ENCODE measurements at places on chromosomes 16 and 17.

- no peak for DNase-seq
Observed at GRCh38 chr17:15397620-15398019, 56.2 kb upstream of the TEKT3 start.

DNA sequence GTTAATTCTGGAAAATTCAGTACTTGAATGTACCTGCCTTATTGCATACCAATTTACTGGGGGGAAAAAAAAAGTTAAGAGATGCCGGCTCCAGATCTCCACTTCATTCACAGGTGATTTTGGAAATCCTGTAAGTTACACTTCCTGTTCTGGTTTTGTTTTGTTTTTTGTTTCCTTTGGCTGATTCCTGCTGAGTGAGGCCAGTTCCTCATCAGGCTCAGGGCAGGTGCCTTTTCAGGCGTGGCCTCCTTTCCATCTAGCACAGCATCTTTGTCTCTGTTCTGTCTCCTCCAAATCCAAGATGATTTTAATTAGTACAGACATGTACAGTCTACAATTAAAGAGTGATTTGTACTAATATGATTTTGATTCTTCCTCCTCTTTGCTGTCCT is 19.2 kb downstream of the CYB561 start:
- DNase-seq = no peak

DNA sequence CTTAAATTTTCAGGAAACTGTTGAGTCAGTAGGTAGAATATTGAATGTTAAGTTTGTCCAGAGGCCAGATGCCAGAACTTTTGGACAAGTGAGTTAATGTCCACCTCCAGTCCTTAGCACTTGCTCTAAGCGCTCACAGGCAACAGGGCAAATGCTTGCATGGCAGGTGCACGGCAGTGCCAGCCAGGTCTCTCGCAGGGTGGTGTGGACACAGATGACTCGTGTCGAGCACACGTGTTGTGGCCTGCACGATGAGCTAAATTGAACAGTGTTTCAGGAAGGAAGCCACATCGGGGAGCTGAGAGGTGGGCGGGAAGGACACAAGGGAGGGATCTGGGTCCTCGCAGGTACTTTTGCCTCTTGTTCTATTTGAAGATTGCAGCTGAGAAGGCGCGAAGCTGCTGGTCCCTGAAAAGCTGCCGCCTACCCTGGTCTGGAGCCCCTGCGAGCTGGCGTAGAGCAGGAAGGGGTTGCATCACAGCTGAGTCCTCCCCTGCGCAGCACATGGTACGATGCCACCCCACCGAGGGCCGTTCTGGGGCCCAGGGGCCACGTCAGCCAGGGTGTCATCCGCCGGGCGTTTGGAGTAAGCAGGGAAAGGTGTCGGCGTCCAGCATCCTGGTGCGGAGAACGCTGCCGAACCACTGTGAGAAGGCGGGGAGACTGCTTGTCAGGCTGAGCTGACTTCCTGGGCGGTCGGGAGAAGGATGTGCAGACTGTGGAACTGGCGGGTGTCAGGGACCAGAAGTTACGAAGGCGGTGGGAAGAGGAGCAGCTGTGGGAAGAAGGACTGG is 6.3 kb downstream of the RAB40C start:
- DNase-seq = no peak

DNA sequence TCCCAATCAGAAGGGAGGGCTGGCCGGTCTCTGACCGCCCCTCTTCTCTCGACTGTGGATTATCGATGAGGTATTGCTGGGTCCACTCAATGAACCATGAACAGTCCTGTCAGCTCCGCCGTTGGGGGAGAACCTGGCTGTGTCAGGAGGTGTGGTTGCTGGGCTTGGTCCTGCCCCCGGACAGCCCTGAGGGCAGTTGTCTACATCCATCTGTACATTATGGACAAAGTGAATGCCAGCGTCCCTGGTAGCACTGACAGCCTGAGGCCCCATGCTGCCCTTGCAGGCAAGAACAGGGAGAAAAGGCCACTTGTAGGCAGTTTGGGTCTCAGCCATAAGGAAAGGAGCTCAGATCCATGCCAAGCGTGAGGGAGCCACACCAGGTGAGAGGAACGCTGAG is 38.9 kb downstream of the ST3GAL2 start:
- no peak for DNase-seq

- no peak for DNase-seq
Observed at GRCh38 chr17:57868007-57868909, 18.4 kb upstream of the MRPS23 start.
